Caki2 (cell line): ENCODE measurements at places on chromosomes 6 and 20. TPM values are rescaled to one million over a fixed set of nuclear protein-coding genes. Genes with fewer than 3 reads are reported as not detected.
A peak's percentile ranks its signal among the peaks of the same experiment; 100 is the strongest.

GRCh38 chr20:25227317-25227831 lies 20.5 kb upstream of the PYGB start:
- DNase-seq, result peak; percentile 53

GRCh38 chr6:17589406-17590096 lies 10.6 kb upstream of the FAM8A1 start:
- peak; percentile 84 for DNase-seq

- no peak for DNase-seq
These were observed 3.6 kb upstream of the HSP90AB1 start for GRCh38 chr6:44243345-44243744.

DNA sequence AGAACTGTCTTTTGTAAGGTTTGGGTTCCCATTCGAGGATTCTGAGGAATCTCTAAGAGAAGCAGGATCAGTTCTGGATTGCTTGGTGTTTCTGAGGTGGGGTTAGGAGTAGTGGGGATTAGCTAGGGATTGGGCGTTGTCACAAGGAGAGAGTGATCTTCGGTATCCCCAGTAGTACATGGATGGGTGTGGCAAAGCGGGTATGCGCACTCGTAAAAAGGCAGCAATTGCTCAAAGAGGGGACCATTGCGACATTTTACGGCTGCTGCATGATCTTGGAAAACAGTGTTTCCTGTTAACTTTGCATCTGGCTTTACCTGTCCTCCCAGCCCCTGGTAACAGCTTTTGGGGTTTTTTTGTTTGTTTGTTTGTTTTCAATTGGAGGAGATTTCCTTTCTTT lies 9.7 kb upstream of the ZSCAN9 start:
- DNase-seq, result peak; percentile 57

DNA sequence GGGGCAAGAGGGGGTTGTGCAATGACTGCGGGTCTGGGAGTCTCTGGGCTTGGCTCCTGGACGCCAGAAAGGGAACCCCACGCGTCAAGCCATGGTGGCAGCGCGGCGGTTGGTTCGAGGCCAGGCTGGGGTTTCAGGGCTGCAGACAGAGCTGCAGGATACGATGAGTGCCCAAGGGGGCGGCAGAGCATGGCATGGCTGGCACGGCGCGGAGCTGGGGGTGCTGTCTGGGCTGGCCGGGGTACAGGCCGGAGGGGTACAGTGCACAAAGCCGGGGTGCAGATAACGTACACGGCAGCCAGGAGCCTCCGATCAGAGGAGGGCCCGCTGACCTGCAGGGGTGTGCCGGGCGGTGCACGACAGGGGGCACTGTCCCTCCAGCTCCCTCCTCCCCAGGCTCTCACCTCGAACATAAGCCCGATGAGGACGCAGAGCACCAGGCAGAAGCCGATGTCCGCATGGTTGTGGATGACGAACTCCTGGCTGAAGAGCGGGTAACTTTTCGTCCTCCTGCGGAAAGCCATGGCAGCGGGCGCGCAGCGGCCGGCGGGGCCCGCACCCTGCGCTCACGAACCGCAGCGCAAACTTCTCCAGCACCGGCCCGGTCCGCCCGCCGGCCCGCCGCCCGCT lies 353 bp downstream of the TRAM2 start:
- peak; percentile 81 for DNase-seq

Gene CTAGE9
- total RNA-seq, result not detected in 2 replicates

DNA sequence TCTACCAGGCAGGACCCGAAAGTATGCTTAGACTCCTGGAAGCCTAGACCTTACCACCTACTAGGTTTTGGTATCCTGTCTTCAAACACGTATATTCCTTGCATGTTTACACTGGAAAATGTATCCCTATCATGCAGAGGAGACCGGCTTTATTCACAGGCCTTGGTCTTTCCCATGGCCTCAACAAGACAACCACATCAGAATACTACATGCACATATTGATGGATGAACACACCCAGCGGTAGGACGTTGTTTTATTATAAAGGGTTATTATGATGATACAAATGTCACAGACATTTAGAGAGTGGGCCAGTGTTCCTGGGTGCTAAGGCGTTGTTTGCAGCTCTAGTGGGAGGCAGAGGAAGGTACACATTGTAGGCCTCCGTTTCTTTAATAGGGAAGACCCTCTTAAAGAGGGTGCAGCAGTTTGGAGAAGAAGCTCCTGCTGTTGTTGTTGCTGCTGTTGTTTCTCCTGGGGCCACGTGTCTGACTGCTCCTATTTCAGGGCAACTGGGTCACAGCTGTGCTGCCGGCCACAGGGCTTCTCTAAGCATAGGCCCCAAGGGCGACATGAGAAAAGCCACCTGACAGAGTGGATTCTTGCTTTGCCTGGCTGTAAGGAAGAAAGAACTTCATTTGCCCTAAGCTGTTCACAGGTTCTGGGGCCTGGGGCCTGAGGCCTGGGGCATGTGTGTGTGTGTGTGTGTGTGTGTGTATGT lies 98.3 kb upstream of the SASH1 start:
- no peak for DNase-seq

GRCh38 chr6:57242505-57242904 lies 20.4 kb upstream of the RAB23 start:
- DNase-seq, result peak; percentile 52

- DNase-seq, result no peak
These were observed 949.6 kb downstream of the TBC1D32 start for GRCh38 chr6:120384671-120385070.

DNA sequence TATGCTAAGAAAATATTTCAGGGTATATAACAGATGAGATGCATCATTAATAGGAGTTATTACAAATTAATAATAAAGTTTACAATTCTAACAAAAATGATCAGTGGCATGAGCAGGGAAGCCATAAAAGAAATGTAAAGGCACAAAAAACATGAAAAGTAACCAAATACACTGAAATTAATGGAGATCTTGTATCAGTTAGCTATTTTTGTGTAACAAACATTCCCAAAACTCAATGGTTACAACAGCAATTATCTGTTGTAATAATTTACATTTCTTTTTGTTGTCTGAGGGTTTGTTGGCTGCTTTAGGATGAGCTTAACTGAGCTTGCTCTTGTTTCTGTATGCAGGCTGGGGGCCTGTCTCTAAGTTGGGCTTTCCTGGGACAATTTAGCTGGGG lies 104.3 kb upstream of the AHI1 start:
- DNase-seq, result no peak

- no peak for DNase-seq
These were observed 201.5 kb upstream of the KCNQ5 start for GRCh38 chr6:72420409-72420808.

GRCh38 chr6:122035173-122035572 lies 364.3 kb upstream of the HSF2 start:
- DNase-seq, result no peak

Gene TTI1
- total RNA-seq, result 28.5 and 29.5 TPM in 2 replicates

- no peak for DNase-seq
These were observed 440.6 kb upstream of the SLC35B3 start for GRCh38 chr6:8875986-8876385.

Gene MLIP
- total RNA-seq, result not detected in 2 replicates

Gene GTSF1L
- not detected in 2 replicates for total RNA-seq

Gene FOXA2
- 2.3 and 4.5 TPM in 2 replicates for total RNA-seq

Gene NSFL1C
- 118 and 119 TPM in 2 replicates for total RNA-seq

- DNase-seq, result no peak
These were observed 201.6 kb upstream of the SNX9 start for GRCh38 chr6:157621406-157621805.

Gene NKAIN4
- 2.9 and 5.0 TPM in 2 replicates for total RNA-seq

- no peak for DNase-seq
These were observed 337.7 kb upstream of the PRND start for GRCh38 chr20:4383961-4384360.

Gene ZBP1
- not detected in 2 replicates for total RNA-seq

DNA sequence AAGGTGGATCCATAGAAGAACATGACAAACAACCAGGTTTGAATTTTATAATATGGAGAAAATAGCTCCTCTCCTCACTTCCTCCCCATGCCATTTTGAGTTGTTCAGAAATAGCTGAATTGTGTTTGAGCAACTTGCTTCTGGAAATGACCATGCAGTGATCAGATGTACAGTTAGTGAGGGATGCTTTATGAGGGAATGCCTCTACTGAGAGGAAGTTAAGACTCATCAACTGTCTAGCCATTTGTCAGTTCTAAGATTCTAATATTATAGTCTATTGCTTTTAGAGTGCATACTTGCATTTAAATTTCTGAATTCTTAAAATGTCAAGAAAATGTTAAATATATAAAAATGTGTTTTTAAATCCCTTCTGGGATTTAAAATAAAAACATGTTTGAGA lies 3.8 kb downstream of the LAMA2 start:
- no peak for DNase-seq

Gene FNDC1
- total RNA-seq, result not detected in 2 replicates

DNA sequence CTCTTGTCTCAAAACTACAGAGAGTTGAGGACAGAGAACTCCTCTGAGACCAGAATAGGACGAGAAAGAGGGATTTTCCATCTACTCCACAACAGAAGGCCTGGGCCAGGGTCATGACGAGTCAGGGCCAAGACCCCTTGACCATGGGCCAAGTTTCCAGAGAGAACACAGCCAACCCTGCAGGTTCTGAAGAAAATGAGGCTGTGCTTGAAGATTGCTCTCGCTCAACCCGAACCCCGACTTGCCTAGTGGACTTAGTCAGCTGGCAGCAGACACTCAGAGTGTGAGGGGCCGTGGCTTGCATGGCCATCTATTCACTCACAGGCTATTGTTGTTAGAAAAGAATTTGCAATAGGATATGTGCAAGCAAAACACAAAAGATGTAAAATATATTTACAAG lies 54.5 kb downstream of the TMEM242 start:
- DNase-seq, result no peak

DNA sequence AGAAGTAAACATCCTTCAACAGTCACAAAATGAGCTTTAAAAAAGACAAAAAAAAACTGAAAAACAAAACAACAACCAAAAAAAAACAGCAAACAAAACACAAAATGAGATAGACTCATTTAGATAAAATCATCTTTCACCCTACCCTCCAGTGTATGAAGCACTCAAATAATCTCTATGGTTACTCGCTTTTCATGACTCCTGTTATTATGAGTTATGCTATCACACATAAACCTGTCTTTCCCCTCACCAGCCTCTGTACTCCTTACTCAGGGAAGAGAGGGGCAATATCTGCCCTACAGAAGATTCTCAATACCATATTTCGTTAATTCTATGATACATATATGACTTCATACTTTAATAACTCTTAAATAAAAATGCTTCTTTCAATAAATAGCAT lies 158.2 kb downstream of the TPBG start:
- DNase-seq, result no peak

DNA sequence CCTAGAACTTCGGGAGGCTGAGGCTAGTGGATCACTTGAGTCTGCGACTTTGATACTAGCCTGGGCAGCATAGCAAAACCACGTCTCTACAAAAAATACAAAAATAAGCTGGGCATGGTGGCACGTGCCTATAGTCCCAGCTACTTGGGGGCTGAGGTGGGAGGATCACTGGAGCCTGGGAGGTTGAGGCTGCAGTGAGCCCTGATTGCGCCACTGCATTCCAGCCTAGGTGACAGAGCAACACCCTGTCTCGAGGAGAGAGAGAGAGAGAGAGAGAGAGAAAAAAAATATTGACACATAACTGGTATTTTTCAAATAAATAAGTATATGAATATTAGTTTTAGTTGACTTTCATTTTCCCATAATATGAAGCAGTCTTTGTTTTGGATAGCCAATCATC lies 222.2 kb downstream of the BTBD9 start:
- no peak for DNase-seq

GRCh38 chr20:5718896-5719595 lies 31.2 kb upstream of the SHLD1 start:
- no peak for DNase-seq

Gene ABHD16A
- total RNA-seq, result 46.9 and 75.6 TPM in 2 replicates

DNA sequence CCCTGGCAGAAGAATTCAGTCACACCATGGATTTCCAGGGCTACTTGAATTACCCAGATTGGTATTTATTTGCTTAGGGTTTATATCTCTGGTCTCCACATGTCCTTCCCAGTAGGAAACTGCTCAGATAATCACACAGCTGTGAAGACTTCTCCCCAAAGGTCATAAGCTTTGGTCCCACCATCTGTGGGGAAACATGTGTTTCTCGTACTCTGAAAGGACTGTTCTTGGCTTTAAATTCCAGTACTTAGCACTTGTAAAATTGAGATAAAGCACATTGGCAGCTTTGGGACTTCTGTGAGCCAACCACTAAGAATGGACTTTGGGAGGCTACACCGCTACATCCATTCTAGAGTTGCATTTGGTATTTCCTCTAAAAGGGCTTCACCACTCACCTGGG lies 205.3 kb upstream of the FOXA2 start:
- no peak for DNase-seq

DNA sequence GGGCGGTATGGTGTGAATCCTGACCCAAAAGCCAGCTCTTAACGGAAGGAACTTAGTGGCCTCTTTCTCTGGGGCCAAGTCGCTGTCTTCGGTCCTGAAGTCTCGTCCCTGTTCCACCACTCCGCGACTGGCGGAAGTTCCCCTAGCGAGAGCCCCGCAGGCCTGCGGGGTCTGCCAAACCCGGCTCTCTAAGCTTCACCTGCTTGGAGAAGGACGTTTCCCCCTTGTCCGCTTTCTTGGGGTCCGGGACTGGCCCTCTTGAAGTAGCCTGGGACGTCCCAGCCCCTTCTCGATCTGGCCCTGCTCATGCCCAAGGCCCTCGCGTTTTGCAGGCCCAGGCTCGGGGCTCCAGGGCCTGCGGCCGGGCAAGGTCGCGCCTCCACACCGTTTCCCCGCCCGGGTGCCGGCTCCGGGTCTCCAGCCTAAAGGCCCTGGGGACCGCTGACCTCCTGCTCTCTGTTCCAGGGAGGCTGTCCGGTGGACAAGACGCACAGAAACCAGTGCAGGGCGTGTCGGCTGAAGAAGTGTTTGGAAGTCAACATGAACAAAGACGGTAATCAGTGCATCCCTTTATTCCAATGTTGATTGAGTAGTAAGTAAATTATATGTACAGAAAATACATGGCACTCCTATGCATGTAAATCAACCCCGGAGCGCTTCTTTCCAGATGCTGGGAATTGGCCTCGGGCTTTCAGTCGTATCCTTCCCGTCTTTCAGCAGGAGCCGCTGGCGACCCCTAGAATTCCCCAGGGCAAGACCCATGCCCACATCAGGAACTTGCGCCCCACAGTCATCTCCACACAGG lies 8.8 kb downstream of the NR2E1 start:
- DNase-seq, result no peak

- DNase-seq, result no peak
These were observed 63.1 kb upstream of the NNAT start for GRCh38 chr20:37457921-37458320.

GRCh38 chr20:17808357-17808756 lies 108.6 kb downstream of the BANF2 start:
- no peak for DNase-seq

Gene MPIG6B
- not detected in 2 replicates for total RNA-seq

DNA sequence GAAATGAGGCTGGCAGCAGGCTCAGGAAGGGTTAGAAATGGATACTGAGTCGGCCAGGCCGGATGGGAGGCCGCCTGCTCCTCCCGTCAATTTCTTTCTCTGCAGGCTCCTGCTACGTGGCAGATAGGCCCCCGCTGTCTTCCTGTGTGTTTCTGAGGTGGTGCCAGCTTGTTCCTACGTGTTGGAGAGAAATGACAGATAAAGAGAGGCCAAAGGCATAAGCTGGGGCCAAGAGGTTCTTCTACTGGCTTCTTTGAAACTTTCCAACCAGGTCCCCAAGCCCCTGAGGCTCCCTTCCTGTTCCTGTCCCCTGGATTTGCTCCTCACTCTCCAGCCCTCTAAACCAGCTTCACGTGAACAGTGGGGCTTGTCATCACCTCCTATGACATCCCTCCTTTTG lies 76.8 kb downstream of the TCP11 start:
- no peak for DNase-seq

- no peak for DNase-seq
These were observed 16.8 kb downstream of the TNFRSF21 start for GRCh38 chr6:47292944-47293343.

GRCh38 chr6:40485795-40486194 lies 101.4 kb downstream of the LRFN2 start:
- no peak for DNase-seq

GRCh38 chr6:8017705-8018104 lies 46.5 kb downstream of the BLOC1S5 start:
- DNase-seq, result no peak

Gene HCRTR2
- not detected in 2 replicates for total RNA-seq
